T-cell (primary cell): ENCODE measurements at places on chromosomes 2 and 18.

DNA sequence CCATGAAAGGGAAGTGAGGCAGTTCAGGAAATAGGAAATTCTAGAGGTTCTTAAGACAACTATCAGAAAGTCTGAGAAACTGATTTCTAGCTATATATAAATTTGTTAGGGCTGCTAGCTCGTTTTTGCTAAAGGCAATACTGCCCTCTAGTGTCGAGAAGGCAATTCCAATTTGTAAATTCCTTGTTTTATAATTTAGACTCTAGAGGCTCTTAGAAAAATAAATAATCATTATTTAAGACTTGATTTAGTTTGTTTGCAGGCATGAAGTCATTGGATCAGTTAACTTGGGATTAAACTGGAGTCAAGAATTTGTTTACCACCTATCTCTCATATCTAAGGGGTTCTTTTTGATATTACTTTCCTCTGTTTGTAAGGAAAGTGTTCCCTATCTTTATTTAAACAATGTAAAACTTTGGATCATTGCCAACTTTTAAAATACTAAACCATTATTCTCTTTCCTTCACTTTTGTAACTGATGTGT is 66.2 kb downstream of the ACVR2A start:
- no peak for DNase-seq

DNA sequence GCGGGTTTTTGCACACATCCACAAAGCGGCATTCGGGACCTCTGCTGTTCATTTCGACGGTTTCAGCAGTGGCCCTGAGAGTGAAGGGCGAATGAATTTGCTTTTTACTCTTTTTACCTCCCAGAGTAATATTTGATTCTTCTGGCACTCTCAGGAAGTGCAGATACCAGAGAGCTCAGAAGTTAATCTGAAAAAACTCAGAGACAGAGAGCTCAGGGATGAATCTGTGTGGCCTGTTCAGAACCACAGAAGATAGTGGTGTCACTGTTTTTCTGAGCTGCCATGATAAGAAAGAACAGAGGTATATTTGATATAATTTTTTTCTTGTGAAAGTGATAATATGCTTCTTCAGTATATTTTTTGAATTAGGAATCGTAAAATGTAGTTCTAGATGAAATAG is 129.3 kb downstream of the MBP start:
- DNase-seq: no peak

- DNase-seq: peak; percentile 8
These were observed 46.6 kb downstream of the SLC30A6 start for GRCh38 chr2:32212295-32212694.

DNA sequence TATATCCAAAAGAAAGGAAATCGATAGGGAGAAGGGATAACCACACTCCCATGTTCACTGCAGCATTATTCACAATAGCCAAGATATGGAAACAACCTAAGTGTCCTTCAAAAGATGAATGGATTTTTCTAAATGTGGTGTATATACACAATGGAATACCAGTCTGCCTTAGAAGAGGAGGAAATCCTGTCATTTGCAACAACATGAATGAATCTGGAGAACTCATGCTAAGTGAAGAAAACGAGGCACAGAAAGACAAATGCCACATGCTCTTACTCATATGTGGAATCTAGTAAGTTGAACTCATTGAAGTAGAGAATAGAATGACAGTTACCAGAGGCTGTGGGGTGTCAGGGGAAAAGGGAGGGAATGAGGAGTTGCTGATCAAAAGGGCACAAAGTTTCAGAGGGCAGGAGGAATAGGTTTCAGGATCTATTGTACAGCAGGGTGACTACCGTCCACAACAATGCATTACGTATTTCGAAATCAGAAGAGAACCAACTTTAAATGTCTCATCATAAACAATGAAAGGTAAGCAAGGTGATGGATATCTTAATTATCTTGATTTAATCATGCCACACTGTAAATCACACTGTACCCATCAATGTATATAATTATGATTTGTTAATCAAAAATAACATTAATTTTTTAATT is 46.1 kb downstream of the SIGLEC15 start:
- no peak for DNase-seq

DNA sequence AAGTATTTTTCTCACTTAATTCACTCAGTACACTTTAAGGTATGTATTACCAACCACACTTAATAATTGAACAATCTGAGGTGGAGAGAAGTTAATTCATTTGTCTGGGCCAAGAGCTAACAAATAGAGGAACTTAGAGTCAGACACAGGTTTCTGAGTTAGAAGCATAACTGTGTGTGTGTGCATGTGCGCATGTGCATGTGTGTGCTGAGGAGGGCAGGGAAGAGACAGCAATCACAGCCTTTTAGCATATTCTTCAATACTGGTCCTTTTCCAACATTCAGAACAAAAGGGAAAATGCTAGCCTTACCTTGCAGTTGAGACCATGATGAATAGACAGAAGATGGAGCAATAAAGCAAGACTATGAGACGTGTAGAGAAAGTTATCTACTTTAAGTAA is 136.2 kb upstream of the ATP5MC3 start:
- no peak for DNase-seq

GRCh38 chr18:68676913-68677312 is 38.0 kb downstream of the TMX3 start:
- no peak for DNase-seq

DNA sequence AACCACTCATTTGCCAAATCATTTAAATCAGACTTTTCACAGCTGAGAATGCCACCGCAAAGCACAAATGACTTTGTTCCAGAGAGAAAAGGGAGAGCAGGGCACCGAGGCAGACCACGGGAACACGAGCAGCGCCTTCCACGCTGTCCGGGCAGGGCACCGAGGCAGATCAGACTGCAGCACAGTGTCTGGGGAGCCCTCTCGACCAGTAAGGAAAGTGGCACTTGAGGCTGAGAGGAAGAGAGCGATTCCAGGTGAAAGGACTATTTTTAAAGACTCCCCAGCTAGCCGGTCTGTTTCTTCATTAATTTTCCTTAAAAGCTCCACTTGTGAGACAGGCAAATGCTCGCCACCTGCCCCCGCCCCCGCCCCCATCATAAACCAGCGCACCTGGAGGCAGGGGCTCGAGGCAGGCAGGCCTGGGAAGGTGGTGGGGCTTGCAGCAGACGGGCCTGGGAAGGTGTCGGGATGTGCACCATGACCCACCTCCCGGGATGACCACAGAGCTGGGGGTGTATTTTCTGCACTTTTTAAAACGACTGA is 80.9 kb upstream of the CTDP1 start:
- no peak for DNase-seq

DNA sequence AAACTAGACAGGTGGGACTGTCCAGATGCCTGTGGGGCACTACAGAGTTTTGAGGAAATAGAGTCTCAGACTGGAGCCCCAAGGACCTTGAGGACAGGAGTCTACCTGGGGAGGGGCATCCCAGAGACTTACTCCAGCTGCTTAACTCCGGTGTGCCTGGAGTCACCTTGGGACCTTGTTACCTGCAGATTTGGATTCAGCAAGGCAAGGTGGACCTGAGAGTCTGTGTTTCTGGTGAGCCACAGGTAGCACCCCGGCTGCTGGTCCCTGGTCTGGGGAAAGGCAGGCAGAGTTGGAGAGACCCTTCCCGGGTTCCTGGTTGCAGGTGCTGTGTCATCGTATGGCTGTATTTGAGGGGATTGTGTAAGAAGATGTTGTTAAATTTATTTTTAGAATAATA is 102.4 kb downstream of the AGAP1 start:
- DNase-seq: no peak

DNA sequence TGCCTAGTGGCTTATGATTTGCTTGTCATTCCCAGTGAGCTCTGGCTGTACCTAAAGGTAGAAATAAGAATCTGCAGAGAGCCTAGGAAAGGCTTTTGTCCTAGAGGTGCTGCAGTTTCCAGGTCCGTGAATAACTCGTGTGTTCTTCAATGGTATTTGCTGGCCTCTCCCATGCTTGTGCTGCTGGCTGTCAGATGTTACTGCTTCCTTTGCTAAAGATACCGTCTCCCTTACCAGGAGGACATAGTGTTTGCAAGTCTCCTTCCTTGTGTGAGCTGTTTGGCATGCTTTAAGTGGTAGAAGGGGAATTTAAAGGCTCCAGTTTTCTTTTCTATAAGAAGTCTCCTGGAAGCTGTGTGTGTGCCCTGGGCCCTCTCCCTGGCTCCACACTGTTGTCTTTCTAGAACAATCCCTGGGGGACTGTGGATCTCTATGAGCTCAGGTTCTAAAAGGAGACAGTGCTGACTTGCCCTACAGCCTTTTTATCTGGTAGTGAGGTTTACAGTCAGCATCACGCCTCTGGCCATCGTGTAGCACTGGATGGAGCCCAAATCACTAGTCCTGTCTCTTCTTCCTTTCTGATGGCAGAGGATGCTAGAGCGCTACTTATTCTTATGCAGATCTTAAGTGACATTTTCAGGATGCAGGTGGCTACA is 65.8 kb downstream of the RNF144A start:
- DNase-seq: no peak

DNA sequence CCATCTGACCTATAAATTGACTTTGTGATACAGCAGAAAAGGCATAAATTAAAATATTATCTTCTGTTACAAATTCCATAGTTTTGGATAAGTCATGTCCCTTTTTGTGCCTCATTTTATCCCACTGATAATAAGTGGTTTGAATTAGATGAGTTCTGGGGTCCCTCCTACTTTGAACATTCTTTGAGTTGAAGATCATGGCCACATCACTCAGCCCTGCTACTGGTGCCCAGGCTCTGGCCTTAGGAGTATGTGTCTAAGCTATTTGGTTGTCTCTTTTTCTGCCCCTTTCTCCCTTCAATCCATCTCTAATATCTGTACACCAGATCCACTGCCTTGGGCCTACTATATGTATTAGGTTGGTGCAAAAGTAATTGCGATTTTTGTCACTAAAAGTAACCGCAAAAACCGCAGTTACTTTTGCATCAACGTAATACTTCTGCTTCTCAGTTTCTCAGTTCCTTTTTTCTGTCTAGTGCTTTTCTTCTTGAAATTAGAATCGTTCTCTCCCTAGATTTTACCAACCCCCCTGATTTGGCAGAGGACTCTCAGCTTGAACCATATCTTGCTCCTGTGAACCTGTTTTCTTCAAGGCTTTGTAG is 362.5 kb upstream of the TNP1 start:
- no peak for DNase-seq

GRCh38 chr2:55009277-55010060 is 40.8 kb downstream of the RTN4 start:
- DNase-seq: no peak

GRCh38 chr2:115161771-115162493 is 719.5 kb downstream of the DPP10 start:
- DNase-seq: no peak

GRCh38 chr18:26780520-26781325 is 84.8 kb downstream of the AQP4 start:
- no peak for DNase-seq
